ENCODE measurements at places on chromosomes 2 and 18.

- DNase-seq = no peak
Measured at GRCh38 chr2:239208465-239209180, 192.2 kb downstream of the HDAC4 start.

DNA sequence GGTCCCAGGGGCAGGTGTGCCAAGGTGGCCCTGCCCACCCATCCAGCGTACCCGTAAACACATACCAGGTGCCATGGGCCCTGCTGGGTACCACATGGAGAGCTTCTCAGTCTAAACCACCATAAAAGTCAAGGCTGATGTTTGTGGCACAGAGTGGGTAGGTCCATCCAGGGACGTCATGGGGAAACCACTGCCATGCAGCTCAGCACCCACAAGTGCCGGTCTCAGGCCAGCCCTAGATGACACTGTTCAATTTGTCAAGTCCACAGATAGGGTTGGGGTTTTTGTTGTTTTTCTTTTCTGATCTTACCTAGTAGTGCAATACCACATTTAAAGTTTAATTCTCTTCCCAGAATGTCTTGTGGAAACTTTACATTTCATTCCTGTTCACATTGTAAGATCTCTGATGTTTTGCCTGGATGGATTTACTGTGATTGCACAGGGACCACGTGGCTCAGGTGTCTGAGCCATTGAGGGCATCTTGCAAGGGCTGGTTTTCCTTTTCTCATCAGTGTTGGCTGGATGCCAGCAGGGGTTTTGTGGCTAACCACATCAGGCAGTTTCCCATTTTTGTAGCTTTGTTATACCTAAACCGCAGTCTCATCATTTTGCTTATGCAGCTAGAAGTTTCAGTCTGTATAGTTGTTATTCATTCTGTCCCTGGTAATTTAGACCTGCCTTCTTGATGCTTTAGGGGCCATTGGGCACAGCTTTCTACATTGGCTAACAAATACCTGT is 64.7 kb downstream of the STK25 start:
- DNase-seq = peak; percentile 88

DNA sequence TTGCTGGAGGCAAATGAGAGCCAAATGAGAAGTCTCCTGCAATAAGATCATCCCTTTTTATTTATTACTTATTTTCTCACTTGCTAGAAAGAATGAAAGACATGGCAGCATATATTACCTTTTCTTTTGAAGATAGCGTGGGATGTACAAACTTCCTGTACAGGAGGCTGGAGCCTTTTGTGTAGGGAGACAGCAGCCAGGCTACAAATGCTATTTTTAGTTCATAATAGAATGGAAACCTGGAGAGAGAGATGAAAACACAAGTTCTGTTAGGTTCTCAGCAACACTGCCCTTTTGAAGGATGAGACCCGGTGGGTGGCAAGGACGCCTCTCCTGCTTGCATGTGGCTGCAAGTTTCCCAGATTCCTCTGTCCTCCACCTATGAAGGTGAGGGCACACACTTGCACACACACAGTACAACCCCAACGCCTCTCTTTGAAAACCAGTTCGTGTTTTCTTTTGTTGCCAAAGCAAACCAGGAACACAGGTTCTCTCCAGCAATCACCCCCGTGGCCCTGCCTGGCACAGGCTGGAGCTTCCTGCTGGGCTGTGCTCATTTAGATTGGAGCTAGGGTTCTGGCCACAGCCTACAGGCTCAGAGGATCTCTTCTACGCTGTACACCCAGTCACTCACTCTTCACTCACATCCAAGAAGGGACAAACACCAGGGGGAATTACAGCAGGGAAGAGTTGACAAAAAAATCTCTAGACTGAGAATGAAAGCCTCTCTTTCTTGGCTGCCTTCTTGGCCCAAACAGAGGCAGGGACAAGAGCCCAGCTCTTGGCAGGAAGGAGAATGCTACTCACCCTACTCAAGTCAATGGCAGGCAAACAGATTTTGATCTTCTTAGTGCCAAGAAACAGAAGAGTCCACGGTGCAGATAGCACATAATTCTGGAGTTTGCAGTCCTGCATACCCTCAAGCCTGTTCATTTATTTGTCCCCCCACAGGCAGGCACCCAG is 55.6 kb downstream of the MRPL35 start:
- DNase-seq = no peak

- DNase-seq = no peak
Measured at GRCh38 chr2:187615902-187616301, 61.7 kb upstream of the TFPI start.

DNA sequence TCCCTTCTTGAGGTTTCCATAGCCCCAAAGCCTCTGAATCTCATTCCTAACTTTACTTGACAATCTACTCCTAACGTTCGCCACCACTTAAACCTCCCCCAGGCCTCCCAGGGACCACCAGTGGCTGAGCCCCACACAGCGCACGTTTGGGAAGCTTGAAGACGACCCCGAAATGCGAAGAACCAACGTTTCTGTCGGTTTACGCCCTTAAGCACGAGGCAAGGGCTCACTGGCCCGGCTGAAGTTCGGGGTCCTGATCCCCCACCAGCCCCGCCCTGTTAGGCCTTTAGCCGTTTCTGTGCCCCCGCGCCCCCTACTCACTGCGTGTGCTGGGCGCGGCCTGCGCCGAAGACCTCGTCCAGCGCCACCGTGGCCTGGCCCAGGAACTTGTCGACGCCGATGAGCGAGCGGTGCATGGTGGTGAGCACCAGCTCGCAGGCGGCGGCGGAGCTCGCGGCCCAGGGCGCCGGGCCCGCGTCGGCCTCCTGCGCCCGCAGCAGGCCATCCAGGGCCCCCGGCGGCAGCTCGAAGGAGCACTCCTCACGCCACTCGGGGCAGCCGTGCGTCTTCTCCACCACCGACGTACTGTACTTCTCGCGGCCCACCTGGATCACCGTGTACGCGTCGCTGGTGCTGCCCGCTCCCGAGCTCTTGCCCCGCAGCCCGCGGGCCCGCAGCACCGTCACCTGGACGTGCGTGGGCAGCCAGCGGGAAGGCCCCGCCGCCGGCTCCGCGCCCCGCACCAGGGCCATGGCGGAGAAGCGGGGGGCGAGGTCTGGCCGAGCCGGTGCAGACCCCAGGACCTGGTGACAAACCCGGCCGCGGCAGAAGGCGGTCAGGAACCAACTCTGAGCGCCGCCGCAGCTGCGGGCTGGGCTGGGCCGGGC is 479 bp downstream of the RAB11FIP5 start:
- peak; percentile 6 for DNase-seq
